ENCODE measurements at places on chromosomes 3 and 15. TPM values are rescaled to one million over a fixed set of nuclear protein-coding genes. Genes with fewer than 3 reads are reported as not detected.

The IQCF5 gene
- total RNA-seq = not detected

The ADPRH gene
- total RNA-seq = 0.21 TPM

The CTXN2 gene
- 0.05 TPM for total RNA-seq

DNA sequence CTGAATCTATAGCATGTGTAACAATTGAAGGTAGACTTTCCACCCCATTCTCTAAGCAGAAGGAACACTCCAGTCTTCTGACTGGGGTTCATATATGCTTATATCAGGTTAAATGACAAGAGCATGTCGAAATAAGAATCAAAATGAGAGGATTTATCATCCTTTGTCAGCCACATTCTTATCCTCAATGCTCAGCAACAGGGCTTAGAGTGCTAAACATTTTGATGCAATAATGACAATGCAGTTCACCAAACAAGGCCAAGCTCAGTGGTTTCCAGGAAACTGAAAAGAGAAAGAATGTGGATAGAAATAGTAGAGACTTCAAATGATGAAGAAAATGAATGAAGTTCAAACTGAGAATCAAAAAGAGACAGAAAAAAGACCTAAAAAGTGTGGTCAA, 78.0 kb downstream of the FSIP1 start:
- DNase-seq = no peak

- no peak for DNase-seq
These were observed 53.7 kb downstream of the GRIP2 start for GRCh38 chr3:14486460-14486859.

GRCh38 chr15:99485153-99485961, 80.4 kb upstream of the MEF2A start:
- no peak for DNase-seq

DNA sequence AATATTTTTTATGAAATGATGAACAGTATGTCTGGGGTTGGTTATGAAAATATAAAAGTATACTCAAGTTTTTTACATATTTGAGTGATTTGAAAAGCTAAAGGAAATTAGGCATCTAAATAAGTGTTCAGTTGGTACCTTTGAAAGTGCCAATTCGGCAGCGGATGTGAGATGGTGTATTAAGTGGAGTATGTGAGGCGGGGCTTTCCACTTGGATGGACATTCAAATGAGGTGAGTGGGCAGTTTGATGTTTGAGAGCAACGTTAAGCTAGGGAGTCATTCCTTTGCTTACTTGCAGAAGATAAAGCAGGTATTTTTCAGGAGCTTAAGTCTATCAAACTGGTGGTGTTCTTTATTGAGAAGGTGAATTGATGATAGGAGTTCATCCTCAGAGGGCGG, 189.0 kb upstream of the GOLIM4 start:
- no peak for DNase-seq

DNA sequence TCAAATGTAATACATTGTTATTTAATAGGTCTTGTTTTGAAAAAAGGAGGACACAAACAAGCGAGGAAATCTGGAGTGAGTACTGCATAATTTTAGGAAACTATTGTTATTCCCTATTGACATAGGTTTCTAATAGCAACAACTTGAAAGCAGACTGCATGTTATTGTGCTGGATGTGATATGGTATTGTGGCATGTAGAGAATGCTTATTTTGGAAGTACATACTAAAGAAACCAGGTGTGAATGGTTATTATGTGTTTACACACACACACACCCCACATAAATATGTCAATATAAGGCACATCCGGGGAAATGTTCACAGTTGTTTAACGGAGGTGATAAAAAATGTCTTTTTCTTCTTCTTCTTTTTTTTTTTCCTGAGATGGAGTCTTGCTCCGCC, 5.9 kb upstream of the MORF4L1 start:
- DNase-seq = no peak

DNA sequence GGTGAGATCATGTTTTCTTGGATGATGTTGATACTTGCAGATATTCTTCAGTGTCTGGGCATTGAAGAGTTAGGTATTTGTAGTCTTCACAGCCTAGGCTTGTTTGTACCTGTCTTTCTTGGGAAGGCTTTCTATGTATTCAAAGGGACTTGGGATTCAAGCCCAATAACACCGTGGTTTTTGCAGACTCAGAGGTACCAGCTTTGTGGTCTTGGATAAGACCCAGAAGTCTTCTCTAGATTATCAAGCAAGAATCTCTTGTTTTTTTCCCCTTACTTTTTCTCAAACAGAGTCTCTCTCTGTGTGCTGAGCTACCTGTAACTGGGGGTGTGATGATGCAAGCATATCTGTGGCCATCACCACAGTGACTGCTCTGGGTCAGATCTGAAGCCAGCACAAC, 42.7 kb upstream of the CCK start:
- DNase-seq = no peak
